ENCODE measurements at places on chromosomes 6 and 20.

GRCh38 chr20:32111156-32111686, 1.7 kb downstream of the TM9SF4 start:
- no peak for DNase-seq

DNA sequence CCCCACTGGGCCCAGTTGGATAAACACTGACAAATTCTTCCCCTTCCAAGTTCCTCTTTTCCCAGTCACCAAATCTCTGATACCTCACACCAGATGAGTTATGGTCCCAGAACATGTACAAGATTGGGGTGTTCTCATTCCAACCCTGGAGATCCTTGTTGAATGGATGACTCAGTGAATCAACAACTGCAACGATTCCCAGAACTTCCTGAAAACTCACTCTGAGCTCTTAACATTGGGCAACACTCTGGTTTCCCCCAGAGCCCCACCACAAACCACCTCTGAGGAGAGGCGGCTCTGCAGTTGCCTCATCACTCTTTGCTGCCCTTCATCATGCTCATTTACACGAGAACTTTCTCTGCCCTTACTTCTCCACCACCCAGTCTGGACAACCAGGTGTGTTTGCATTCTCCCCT, 115.2 kb downstream of the MRPL14 start:
- no peak for DNase-seq

DNA sequence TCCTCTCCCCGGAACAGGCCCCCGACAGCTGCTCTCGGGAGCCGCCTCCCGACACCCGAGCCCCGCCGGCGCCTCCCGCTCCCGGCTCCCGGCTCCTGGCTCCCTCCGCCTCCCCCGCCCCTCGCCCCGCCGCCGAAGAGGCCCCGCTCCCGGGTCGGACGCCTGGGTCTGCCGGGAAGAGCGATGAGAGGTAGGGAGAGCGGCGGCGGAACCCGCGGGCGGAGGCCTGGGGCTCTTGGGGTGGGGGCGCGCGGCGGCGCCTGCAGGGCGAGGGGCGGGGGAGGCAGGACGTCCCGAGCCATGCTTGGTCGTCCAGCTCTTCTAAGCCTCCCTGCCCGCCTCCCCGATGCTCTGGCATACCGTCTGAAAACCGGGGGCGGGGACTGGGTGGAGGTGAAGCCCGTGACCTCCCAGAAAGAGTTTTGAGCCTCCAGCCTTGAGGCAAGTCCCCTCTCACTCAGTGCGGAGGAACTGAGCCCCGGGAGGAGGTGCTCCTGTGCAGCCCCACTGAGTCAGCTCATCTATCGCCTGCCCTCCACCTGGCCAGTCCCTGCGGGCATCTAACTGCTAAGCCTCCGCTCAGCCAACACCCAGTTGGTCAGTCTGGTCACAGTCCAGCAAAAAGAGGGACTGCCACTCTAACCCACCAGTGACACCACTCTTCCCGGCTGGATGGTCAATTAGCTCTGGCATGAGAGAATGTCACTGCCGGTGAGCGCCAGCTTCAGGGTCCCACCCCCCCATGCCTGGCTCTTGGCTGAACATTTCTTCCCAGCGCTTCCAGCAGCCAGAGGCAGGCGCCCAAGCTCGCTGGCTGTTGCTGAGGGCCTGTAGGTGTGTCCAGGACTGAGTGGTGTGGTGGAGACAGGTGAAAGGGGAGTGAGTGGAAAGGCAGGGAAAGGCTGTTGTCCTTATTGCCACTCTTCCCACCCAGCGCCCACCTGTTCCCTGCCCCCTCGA, 482 bp downstream of the DDR1 start:
- DNase-seq: peak; percentile 53

DNA sequence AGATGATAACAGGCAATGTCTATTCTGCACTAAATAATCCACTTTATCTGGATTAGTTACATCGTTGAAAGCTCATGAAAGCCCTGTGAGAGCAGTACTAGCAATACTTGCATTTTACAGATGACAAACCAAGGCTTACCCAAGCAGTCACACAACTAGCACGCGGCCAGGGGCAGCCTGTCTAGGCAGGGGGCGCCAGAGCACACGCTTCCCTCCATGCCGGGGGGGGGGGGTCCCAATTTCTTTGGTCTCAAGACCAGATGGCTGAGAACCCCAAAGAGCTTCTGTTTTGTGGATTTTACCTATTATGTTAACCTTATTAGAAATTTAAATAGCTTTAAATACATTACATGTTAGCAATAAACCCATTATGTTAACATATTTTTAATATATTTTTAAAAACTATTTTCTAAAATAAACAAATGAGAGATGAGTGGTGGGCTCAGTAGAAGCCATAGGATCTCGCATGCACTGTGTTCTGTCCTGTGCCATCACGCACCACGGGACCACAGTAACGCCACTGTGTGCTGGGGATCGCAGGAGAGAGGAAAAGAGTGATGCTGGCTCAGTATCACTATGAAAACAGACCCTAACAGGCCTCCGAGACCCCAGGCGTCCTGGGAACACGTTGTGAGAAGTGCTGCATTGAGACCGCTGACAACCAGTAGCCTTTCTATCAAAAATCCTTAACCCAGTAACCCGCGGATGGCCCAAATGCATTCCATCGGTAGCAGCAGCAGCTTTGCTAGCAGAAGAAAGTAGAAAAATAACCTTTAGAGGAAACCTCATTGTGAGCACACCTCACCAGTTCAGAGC, 5.3 kb upstream of the PRR18 start:
- no peak for DNase-seq

DNA sequence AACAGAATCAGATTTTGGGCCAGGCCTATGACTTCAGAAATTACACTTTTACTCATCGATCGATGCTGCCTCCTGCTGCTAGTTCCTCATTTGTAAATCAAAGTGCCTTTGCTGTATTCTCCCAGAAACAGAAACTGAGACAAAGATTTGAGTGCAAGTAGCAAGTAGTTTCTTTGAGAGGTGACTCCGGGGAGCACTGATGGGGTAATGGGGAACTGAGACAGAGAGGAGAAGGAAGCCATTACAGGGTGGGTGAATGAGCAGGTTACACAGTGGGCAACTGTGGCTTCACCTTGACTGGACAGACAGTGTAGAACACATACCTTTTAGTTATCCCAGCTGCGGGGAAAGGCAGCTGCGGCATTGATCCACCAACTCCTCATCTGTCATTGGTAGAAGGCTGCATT, 9.7 kb upstream of the CD40 start:
- no peak for DNase-seq

- no peak for DNase-seq
Measured at GRCh38 chr6:138105446-138105845, 1.8 kb downstream of the PERP start.

DNA sequence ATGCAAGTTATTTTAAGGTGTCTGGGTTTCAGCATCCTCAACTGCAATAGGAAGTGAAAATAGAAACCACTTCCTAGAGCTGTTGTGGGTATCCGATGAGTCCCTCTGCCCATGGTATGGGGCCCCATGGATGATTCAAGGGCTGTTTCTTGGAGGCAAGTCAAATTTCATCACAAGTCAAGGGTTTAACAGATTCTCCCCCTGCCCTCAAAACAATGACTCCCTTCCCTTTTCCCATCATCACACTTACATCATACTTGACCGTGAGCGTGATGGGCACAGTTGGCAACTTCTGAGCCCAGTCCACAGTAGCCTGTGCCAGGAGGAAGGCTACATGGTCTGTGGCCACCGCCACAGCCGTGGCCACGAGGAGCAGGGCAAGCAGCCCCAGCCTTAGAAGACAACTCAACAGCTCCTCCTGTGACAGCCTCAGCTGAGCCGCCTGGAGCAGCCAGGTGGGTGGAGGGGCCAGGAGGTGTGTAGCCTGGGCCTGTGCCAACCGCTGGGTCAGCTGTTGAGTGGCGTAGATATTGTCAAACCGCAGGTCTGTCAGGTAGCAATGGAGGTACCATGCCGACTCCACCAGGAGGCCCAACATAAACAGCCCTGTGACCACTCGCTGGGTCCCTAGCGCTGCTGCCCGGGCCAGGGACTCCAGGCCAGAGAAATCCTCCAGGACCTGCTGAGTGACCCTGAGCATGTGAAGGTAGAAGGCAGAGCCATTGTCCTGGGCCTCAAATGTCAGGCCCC, 5.2 kb downstream of the OCSTAMP start:
- DNase-seq: no peak

GRCh38 chr20:31430568-31431115, 9.8 kb upstream of the DEFB123 start:
- DNase-seq: no peak

GRCh38 chr20:25320035-25320800, 70.4 kb downstream of the ABHD12 start:
- DNase-seq: no peak

GRCh38 chr20:5827098-5827853, 77.1 kb downstream of the SHLD1 start:
- DNase-seq: peak; percentile 40

- DNase-seq: no peak
Measured at GRCh38 chr20:32767418-32768198, 5.4 kb downstream of the DNMT3B start.

DNA sequence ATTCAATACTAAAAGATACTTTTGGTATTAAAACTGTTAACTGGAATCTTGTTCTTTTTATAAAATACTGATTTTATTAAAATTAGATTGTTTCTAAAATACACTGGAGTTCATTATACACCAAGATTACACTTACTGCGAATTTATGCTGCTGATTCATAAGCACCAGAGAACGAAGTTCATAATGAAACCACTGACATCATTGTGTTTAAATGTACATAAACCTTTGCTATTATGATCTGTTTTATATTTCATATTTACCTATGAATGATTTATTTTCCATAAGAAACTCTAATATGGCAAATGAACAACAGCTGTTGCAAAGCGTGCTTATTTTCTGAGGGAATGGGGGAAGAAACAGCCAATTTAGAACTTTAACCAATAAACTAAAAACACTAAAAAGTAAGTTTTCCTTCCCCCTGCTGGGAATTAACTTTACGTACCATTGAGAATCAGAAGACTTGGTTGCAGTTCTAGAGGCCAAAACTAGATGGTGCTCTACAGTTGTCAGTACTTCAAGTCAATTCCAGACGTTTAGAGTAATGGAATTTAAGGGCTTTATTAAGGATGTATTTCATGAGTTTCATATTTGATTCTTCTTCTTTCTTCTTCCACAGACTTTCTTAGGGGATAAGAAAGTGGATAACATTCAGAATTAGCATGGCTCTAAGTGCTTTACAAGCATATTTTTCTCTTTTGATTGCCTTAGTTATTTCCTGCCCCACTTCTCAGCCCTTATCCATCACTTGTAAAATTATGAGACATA, 30.8 kb upstream of the COL19A1 start:
- DNase-seq: no peak

- no peak for DNase-seq
Measured at GRCh38 chr6:89799096-89799495, 20.5 kb downstream of the MDN1 start.

DNA sequence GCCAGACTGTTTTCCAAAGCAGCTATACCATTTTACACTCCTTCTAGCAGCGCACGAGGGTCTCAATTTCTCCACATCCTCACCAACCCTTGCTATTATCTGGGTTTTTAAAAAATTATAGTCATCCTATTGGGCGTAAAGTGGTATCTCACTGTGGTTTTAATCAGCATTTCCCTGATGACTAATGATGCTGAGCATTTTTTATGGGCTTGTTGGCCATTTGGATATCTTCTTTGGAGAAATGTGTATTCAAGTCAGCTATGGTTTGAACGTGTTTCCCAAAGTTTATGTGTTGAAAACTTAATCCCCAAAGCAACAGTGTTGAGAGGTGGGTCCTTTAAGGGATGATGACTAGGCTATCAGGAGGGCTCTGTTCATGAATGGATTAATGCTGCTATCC, 6.7 kb downstream of the MCUR1 start:
- no peak for DNase-seq

- no peak for DNase-seq
Measured at GRCh38 chr20:18712131-18712530, 101.5 kb upstream of the SCP2D1 start.

- DNase-seq: peak; percentile 40
Measured at GRCh38 chr20:41213150-41213820, 75.9 kb downstream of the PLCG1 start.

DNA sequence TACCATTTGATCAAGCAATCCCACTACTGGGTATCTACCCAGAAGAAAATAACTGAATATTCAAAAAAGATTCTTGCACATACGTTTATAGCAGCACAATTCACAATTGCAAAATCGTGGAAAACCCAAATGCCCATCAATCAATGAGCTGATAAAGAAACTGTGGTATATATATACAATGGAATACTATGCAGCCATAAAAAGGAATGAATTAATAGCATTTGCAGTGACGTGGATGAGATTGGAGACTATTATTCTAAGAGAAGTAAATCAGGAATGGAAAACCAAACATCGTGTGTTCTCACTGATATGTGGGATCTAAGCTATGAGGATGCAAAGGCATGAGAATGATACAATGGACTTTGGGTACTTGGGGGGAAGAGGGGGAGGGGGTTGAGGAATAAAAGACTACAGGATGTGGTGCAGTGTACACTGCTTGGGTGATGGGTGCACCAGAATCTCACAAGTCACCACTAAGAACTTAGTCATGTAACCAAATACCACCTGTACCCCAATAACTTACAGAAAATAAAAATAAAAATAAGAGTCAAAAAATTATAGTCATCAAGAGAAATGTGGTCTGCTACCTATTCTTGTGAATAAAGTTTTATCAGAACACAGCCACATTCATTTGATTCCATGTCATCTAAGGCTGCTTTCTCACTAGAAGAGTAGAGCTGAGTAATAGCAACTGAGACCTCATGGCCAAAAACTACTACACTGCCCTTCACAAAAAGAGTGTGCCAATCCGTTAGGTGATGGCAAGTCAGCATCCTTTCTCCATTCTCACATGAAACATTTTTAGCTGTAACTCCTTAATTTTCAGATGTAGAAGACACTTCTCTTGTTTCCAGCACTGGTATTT, 8.7 kb upstream of the HUS1B start:
- no peak for DNase-seq

- DNase-seq: no peak
Measured at GRCh38 chr20:3677733-3678132, 4.1 kb downstream of the ADAM33 start.

- no peak for DNase-seq
Measured at GRCh38 chr20:15362849-15363248, 1025.4 kb upstream of the FLRT3 start.

GRCh38 chr20:58313396-58313795, 3.9 kb downstream of the RAB22A start:
- no peak for DNase-seq

- DNase-seq: no peak
Measured at GRCh38 chr20:33273117-33273851, 9.7 kb upstream of the BPIFB1 start.

DNA sequence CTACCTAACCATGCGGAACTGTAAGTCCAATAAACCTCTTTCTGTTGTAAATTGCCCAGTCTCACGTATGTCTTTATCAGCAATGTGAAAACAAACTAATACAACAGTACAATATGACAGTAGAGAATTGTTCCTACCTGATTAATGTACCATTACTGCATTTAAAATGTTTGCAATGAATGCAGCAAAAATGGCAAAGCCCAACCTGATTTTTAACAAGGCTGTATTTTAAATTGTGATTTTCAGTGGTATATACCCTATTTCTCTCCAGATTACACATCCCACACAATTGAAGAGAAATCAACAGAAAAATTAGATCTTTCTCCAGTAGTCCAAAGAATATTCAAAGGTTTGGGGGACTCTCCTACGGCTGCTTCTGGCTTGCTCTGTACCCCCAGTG, 3.3 kb upstream of the PCSK2 start:
- no peak for DNase-seq
